Epithelial cell of prostate (primary cell): ENCODE measurements at places on chromosomes 13 and 19.

- DNase-seq, result no peak
These were observed 130.8 kb upstream of the PCDH20 start for GRCh38 chr13:61546413-61546812.

DNA sequence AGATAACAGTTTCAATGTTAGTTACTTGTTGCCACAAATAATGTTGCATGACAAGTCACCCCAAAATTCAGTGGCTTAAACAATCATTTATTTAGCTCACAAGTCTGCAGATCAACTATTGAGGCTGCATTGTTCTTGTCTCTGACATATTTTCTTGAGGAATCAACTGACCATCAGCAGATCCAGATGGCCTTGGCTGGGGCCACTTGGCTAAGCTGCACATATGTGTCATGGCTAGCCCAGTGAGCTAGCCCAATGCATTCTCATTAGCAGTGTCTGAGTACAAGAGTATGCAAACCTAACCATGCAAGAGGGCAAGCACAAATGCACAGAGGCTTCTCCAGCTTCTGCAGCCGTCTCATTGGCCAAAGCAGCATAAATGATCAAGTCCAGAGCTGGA lies 180.4 kb downstream of the DNAJC15 start:
- no peak for DNase-seq

- DNase-seq, result no peak
These were observed 834.9 kb downstream of the OLFM4 start for GRCh38 chr13:53863520-53863919.

- no peak for DNase-seq
These were observed 48.0 kb upstream of the KATNAL1 start for GRCh38 chr13:30355384-30355699.

GRCh38 chr13:24043590-24044350 lies 116.8 kb upstream of the SPATA13 start:
- DNase-seq, result no peak

DNA sequence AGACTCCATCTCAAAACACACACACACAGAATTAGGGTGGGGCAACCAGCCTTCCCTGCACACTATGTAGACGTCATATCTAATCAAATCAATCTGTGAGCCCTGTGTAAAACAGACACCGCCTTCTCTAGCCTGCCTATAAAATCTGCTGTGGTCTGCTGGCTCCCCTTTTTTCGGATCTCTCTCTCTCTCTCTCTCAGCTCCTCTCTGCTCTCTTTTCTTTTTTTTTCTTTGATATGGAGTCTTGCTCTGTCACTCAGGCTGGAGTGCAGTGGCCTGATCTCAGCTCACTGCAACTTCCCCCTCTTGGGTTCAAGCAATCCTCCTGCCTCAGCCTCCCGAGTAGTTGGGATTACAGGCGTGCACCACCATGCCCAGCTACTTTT lies 11.8 kb upstream of the CD70 start:
- DNase-seq, result no peak

DNA sequence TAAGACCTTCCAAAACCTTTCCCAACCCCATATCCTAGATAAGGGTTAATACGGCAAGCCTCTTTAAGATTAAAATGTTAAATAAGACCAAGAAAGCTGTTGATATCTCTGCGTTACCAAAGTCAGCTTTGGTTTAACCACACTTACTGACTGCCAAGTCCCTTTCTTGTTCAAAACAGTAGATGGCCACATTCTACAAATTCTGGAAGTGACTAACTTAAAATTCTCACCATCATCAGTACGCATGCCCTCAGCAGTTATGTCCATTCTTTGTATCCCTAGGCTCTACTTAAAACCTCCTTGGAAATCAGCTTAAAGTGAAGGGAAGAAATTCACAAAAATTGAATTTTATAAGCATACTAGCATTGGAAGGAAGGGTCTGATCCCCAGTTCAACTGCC lies 23.6 kb downstream of the SOHLH2 start:
- DNase-seq, result no peak

DNA sequence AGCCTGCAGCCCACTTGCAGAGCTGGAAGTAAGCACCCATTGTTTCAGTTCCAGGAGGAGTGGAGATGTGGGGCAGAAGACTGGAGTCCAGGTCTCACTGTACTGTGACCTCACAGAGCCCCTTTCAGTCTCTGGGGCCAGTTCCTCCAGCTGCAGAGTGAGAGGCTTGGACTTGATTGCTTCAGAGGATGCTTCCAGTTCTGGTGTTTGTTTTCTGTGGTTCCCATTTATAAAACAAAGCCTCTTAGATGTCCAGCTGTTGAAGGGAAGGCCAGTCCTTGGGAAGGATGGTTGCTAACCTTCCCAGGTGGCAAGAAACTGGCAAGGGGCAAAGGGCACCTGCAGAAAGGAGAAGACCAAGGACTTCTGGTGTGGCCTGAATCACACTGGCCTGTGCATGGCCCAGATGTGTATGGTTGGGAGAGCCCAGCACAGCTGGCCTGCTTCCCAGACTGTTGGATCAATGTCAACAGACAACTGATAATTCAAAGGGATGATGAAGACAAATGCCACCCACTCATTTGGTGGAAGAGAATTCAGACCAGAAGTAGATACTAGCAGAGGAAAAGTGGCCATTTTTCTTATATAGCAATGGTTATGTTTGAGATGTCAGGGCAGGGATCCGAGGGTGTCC lies 218.5 kb downstream of the ZNF536 start:
- no peak for DNase-seq

GRCh38 chr19:2724148-2724557 lies 3.0 kb upstream of the DIRAS1 start:
- DNase-seq, result no peak

GRCh38 chr19:17775991-17776803 lies 18.7 kb upstream of the B3GNT3 start:
- no peak for DNase-seq

- no peak for DNase-seq
These were observed 12.1 kb upstream of the PEX11G start for GRCh38 chr19:7500811-7501450.

- no peak for DNase-seq
These were observed at the start of gene DZIP1 for GRCh38 chr13:95644601-95645052. DZIP1 (minus strand) TSS chr13:95644706; CDS start chr13:95642029, 2,677 bp downstream.
